WERI-Rb-1 (cell line): ENCODE measurements at places on chromosomes 5 and 9.

GRCh38 chr5:156103155-156103885 is 223.6 kb upstream of the SGCD start:
- no peak for DNase-seq

DNA sequence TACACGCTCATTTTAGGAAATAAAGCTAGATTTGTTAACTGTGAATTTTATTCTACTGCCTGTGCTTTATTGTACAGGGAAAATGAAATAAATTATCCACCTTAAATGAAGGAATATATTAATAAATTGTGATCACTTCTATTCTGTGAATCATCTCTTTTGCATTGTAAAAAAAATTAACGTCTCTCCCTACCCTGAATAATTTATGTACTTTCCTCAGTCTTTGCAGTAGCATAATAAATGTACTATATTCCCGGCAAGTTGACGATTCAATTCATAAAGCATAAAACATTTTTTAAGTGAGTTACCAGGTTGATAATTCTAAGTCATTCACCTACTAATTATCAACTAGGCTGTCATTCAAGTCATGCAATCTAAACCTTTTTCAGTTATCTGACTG is 1425.3 kb upstream of the CDH9 start:
- DNase-seq, result no peak

DNA sequence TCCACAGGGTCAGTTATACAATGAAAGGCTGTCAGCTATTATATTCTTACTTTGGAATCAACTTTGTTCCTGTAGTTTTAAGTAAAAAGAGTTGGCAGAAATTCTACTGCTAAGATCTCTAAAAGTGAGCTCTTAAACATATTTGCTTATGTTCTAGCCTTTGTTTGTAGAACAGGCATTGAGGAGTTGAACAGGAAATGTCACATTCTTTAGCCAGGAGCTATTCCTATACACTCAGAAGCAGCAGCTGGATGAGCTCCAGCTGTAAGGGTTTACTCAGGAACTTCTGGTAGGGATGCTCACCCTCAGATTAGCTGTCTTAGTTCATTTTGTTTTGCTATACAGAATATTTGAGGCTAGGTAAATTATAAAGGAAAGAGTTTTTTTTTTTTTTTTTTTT is 22.4 kb upstream of the SPINK14 start:
- DNase-seq, result no peak

DNA sequence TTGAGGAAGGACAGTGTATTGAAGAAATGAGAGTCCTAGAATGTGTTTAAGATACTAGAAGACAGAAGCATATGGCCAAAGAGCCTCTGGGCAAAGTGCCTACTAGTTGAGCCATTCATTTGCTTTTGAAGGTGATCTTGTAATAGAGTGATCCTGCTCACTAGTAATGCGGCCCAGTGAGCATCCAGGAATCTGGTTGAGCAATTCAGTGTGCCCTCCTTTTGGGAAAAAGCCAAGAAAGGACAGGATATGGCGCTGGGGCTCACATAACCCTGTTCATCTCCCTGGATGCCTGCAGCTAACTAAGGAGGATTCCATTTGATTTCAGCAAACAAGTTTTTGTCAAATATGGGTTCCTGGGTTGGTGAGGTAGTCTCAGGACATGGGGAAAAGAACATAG is 16.3 kb downstream of the ADAM19 start:
- no peak for DNase-seq

DNA sequence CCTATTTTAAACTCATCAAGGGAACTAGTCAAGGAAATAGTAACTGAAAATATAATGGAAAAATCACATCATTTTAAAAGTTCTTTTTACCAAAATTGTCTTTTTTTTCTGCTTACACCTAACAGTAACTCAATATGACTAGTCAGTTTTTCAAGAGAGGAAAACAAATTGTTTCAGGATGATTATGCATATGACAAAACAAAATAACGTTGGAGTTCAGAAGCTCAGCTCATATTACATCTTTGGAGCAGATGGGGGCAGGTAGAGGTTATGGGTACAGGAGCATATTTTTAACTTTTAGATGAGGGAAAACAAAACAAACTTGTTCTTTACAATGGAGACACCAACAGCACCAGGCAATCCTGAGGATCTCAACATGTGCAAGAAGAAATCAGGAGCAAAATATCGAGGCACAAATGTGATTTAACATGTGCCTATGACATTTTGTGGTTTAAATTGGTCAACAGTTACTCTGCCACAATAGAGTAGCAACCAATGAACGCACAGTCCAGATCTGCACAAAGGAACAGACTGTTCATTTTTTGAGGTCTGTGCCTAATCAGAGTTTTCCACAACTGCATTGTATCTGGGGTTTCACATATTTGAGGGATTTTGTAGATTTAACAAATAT is 659.0 kb downstream of the ANXA1 start:
- no peak for DNase-seq

GRCh38 chr5:112649882-112650281 is 87.8 kb upstream of the APC start:
- no peak for DNase-seq

GRCh38 chr9:86749161-86749893 is 198.0 kb downstream of the GAS1 start:
- DNase-seq, result no peak

DNA sequence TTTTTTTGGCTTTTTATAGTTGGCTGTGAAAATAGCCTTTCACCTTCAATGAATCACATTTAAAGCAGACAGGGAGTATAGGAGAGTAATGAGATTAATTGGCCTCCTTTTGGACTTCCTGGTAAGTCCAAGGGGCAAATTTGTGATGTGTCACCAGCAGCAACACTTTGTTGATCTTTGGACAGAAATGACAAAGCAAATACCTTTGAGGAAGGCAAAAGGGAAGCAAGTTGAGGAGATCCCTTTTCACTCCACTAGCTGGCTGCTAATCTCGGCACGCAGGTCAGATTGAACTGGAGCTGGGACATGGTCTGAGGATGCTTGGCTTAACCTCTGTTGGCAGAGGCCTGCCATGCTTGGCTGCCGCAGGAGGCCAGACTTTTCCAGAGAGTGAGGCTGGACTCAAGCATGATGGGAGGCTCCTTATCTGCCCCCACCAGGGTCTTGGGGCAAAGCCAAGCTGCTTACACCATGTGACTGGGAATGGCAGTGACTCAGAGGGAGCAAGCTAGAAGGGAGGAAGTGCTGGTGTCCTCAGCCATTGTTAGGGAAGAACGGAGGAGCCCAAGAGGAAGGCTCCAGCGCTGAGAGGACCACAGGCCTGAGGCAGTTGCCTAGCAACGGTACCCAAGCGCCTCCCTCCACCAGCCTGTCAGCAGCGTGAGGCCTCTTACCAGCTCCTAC is 174.5 kb upstream of the MAP1B start:
- no peak for DNase-seq

DNA sequence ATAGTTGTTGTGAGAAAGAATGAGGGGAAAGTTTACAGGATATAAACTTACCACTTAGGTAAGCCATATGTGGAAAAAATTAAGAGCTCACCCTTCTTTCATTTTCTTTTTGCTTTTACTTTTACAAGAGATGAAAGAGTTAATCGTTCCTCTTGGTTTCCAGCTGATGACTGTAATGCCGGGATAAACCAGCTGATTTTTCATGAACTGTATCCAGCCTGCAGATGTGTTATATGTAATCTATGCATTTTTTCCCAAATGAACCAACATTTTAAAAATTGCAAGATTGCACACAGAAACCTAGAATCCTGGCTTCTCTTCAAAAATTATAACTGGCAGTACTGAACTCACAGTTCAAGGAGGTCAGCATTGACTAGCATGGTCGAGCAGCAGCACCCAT is 185.9 kb downstream of the GRIA1 start:
- DNase-seq, result no peak

- no peak for DNase-seq
These were observed at the start of gene FAXDC2 for GRCh38 chr5:154850255-154851062. Gene FAXDC2 (minus strand): TSS chr5:154850603. CDS start chr5:154838178, 12,425 bp downstream.

GRCh38 chr9:113673726-113674125 is 202.4 kb upstream of the ZNF618 start:
- no peak for DNase-seq
